ENCODE measurements at places on chromosomes 12 and 14.

DNA sequence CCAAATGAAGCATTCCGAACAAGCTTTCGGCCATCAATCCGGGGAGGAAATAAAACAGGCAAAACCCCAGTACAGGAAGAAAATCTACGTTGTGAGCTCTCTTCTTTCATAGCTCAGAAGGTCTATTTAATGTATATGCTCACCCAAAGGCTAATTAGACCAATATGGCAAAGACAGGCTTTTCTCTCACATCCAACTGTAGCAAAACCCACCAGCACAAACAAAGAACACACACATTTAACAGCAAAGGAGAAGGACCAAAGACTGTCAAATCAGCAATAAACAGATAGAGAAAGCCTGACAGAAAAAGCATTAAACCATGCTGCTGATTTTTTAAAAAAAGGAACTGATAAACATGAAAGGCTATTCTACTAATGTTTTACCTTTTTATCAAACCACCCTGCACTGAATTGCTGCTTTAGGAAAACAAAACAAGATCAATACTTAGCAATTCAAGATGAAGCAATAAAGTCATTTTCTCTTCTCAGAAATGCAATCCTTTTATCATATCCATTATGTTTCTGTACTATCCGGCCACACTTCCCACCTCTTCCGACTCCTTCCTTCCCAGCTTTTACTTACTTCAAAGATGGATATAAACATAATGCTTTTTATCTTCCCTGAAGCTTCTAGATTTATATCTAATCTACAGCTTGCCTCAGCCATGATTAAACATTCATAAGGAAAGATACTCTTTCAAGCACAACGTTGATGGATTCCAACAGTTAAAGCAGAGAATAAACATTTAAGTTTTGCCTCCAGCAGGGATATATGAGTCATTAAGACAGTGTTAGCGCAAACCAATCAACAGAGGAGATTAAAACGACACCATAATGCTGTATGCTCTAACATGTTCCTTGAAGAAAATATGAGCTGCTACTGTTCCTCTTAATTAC, 74.6 kb upstream of the BBS10 start:
- no peak for DNase-seq

DNA sequence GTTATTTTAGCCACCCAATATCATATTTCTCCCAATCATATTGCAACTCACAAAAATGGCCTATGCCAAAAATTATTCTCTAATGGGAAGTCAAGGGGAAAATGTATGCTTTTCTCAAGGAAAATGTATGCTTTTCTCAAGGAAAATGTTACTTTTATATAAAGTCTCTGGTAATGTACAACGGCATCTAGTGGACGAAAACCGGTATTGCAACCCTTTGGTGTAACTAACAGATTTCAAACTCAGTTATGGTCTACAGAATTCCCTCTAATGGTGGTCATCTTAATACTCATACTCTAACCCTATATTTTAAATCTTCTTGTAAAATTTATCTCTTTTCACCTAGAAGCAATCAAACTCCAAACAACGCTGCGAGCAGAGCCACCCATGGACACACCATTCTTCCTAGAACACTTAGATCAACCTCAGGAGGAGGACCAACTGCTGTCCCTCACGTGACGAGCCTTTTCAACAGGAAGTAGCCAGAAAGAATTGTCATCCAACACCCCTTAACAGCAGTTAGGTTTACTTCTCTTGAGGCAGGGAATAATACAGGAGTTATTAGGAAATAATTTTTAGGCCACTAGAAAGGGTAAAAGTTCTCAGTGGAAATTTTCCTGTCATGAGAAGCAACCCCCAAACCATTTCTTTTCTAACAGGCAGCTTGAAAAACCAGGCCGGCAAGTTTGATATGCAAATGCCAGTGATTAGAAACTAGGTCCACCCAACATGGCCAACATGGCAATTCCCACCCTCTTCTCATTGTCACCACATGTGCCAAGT, 20.1 kb downstream of the APOBEC1 start:
- no peak for DNase-seq

GRCh38 chr14:49497267-49497666, 88.9 kb downstream of the RPS29 start:
- DNase-seq = no peak

GRCh38 chr12:93377252-93378195, at the start of gene NUDT4:
TSS of gene NUDT4 (plus strand) at chr12:93377925. CDS start at chr12:93378323, 398 bp downstream.
- peak; percentile 95 for DNase-seq

DNA sequence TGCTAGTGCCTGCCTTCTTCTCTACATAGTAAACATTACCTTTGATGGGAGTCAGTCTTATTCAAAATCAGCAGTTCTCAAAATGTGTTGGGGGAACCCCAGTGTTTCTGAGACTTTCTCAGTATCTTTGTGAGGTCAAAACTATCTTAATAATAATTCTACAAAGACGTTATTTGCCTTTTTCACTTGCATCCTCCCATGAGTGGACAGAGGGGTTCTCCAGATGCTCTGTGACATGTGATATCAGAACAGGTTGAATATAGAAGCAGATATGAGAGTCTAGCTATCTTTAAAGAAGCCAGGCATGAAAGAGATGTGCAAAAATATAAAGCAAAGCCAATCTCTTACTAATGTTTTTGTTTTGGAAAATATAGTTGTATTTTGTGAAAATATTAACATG, 144.7 kb downstream of the KTN1 start:
- DNase-seq = no peak

DNA sequence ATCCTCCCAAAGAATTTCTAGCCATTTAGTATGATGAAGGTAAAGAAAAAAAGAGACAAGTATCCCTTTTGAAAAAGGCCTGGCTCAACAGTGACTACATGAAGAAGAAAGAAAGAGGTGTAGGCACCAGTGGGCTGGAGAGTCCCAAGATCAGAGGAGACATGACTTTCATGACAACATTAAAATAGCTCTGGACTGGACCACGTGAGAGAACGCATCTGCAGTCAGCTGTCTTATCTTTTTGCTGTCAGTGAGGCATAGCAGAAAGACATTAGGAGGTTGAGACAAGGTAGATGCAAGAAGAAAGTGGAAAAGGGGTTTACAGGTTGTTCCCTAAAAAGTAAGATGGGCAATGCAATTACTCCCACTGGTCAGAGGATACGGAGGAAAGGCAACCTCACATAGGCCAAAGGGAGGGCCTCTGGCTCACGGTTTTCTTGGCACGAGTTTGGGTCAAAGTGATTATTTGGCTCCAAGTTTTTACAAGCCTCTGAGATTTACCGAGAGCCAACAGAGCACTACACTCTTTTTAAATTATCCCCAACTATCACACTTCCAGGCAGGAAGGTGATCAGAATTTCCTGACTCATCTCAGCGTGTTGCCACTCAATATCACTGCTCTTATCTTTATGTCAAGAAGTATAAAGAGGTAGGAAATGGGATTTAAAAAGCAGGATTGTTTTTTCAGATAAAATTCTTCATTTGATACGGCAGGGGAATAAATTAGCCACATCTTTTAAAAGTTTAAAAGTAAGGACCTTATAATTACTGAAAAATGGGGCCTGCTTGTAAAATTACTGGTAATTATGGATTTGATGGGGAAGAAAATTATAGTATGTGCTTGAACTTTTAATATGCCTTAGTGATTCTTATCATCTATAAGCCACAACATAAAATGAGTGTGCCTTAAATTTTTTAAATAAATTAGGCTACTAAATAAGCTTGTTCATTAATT, 29.2 kb downstream of the TMTC1 start:
- DNase-seq = no peak

DNA sequence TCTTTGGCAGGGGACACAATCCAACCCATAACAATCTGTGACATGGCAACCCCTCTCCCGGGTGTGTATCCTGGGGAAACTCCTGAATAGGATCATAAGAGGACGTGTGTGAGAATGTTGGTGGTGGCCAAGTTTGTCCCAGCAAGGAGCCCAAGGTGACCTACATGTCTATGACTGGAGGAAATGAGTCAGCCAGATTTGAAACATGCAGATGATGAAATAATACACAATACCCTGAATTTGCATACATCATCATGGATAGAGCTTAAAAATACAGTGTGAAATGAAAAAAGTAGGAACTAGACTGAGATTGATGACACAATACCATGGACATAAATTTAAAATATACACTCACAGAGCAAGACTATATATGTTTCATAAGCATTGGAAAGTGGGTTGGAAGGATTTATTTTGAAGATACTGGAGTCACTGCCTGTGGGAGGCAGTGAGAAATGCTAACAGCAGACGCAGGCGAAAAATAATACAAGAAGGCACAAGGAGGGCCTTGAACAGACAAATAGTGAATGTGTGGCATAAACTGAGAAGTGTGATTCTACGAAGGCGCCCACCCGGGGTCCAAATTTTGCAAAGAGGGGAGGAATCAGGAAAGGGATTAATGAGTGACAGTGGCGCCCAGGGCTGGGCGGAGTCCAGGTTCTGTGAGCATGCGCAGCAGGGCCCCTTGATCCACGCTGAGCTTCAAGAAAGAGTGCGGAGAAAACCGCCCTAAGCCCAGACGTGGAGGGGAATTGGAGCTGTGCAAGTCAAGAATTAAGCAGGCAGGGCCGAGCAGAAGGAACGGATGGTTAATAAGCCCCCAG, 7.0 kb upstream of the MAP1LC3B2 start:
- no peak for DNase-seq

GRCh38 chr14:51780741-51781140, 79.7 kb upstream of the GNG2 start:
- no peak for DNase-seq

DNA sequence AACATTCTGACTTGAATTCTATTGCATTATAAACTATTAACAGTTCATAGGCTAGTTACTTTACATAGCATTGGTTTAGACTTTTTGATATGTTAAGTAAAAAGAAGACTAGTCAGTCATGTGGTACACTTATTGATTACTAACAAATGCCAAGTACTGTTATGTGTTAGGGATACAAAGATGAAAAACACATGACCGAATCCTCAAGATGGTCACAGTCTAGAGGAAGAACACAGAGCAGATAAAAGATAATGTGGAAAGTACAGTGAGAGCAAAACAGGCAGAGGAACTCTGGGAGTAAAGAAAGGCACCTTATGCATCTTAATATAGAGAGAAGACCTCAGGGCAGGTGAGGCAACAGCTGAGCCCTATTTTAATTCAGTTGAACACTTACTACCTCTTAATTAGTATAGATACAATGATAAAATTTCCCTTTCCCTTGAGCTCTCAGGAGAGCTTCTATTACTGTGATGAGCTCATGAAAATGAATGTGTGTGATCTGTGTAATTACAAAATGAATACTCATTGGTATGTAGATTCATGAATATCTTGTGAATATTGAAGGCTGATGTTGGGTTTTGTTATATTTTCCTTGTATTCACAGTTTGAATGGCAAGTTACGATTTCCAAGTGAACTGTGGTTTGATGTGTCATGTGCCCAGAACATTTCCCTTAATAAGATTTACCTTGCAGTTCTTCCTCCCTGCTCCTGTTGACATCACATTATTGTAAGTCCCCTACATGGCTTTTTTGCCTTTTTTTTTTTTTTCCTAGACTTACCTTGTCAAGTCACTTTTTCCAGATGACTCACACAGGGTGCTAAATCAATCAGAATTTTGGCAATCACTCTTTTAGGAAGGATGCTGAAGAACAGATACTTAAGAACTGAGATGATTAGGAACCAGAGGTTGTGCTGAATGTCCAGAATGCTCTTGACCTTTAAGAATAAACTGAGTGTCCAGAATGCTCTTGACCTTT, 29.5 kb upstream of the MSRB3 start:
- DNase-seq = no peak

- DNase-seq = no peak
Measured at GRCh38 chr14:65035049-65035448, 48.4 kb downstream of the FNTB start.

DNA sequence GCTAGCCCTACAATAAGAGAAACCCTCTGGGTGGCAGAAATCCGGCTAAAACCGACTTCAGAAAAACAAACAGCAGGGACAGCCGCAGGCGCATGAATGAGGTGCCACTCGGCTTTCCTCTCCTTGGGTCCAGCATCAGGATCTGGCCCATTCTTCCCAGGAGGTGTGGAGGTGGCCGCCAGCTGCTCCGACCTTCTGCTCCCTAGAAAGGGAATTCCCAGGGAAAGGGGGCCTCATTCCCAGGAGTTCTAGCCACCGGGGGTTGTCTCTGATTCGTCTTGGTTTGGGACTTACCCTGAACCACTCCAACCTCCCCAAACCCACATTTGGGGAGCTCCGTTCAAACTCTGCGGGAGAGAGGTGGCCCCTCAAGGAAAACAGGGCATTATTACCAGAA, 13.0 kb downstream of the PAPLN start:
- DNase-seq = no peak

Data from stimulated activated CD8-positive, alpha-beta memory T cell treated with anti-CD3 and anti-CD28 coated beads, Interleukin-7, amount 100 ng/mL, for 24 hours (primary cell).